RPMI7951 (cell line): ENCODE measurements at places on chromosomes 1 and 21.

DNA sequence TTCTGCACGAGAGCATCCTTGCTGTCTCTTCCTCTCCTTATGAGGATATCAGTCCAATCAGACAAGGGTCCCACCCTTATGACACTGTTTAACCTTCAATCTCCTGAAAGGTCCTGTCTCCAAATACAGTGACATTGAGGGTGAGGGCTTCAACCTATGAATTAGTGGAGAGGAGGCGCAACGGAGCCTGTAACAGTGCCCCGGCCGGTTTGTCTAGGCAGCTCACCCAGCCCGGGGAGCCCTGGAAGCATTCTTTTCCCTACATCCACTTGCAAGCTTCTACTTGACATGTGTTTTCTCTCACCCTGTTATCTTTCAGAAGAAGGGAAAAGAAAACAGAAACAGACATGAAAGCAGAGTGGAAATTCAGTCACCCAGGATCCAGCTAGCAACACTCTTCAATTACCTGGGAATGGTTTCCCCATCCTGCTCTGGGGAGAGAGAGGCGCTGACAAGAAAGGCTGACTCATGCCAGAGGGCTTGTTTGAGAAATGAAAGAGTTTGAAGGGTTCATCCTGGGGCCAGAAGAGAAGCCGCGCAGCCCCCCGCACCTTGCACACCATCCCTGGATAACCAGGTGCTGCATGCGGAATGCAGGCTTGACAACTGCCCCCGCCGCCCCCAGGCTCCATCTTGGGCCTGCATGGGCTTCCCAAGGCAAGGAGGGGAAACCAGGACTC, 394.9 kb downstream of the NPHP4 start:
- DNase-seq, result no peak

- DNase-seq, result no peak
Observed at GRCh38 chr21:45302082-45303061, 14.7 kb upstream of the POFUT2 start.

DNA sequence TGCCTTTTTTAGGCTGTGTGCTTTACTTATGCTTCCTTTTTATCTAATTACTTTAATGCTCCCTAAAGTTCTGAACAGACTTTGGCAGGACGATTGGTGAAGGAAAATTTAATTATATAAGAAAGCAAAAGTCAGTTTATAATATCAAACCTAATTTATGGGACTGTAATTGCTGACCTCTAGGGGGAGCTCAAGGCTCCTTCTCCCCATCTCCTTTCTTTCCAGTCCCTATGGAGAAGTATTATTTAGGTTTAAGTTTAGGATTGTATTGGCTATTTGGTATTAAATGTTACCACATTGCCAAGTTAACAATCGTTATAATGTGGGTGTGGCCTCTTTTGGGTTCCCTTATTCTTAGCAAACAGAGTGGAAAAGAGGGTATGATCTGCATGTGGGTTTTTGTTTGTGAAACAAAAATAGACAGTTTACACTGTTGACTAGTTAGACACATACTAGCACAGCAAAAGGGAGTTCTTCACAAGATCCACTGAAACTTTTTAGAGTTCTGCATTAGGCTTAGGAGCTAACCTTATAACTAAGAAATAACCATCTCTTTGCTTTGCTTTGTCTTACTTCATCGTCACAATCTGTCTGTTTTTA, 48.2 kb upstream of the TNFSF4 start:
- DNase-seq, result peak; percentile 57

DNA sequence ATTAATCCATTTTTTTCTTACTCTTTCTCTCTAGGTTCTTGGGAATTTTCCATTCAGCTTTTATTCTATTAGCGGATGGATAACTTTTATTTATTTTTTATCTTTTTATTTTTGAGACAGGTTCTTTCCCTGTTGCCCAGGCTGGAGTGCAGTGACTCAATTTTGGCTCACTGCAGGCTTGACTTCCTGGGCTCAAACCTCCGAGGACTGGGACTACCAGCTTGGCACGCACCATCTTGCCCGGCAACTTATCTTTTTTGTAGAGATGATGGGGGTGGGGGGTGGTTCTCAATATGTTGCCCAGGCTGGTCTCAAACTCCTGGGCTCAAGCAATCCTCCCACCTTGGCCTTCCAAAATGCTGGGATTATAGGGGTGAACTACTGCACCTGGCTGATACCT, 36.1 kb upstream of the CHIT1 start:
- DNase-seq, result no peak

DNA sequence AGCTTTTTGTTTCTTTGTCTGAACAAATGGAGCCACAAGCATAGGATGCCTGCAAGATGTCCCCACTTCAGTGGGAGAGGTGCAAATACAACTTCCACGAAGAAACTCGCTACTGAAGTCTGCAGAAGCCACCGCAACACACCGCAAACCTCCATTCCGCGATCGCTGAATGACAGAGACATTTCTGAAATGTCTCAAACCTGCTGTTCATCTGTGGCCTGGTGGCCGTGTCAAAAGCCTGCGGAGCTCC, 1.0 kb downstream of the TP53BP2 start:
- DNase-seq, result peak; percentile 24

DNA sequence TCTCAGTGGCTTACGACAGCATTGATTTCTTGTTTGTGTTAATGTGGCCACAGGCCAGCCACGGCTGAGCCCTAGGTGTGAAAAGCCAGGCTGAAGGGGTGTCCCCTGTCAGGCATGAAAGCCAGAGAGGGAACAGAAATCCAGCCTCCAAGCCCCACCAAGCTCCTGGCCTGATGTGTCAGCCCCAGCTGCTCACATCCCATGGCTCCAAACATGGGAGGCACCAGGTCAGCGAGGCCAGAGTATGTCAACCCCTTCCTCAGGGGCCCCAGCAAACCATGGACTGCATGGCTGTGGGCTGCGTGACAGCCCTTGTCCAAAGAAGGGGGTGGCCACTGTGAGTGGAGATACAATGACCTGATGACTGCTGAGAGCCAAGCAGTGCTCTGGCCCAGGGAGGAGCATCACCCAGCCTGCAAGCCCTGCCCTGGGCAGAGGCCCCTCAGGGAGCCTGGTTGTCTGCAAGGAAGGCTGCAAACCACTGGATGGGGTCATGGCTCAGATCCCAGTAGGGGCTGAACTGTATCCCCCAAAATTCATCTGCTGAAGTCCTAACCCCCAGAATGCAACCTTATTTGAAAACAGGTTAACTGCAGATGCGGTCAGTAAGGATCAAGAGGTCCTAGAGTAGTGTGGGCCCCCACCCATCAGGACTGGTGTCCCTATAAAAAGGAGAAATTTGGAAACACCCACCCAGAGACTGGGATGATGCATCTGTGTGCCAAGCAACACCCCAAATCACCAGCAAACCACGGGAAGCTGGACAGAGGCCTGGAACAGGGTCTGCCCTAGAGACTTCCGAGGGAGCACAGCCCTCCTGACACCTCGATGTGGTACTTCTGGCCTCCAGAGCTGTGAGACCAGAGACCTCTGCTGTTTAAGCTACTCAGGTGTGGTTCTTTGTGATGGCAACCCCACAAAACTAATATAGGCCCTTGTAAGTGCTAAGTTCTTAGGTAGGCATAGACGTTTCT, 3.3 kb upstream of the MX2 start:
- DNase-seq, result no peak

DNA sequence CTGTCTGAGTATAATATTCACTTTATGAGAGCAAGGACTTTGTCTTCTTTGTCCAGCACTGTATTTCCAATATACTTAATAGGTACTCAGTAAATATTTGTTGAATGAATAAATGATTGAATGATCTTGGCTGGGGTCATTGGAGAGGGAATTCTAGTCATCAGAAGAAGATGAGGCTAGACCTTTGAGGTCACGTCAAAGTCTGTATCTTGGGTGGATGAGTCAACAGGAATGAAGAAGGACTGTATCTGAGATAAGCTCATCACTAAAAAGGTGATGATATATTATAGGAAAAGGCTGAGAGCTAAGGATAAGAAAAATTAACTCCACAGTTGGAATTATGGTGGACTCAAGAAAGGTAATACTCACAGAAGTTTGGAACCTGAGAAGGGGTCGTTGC, 125.1 kb upstream of the MAGI3 start:
- DNase-seq, result no peak

DNA sequence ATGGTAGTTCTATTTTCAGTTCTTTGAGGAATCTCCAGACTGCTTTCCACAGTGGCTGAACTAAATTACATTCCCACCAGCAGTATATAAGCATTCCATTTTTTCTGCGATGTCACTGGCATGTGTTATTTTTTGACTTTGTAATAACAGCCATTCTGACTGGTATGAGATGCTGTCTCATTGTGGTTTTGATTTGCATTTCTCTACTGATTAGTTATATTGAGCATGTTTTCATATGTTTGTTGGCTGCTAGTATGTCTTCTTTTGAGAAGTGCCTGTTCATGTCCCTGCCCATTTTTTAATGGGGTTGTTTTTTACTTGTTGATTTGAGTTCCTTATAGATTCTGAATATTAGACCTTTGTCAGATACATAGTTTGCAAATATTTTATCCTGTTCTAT, 87.9 kb downstream of the RPS6KC1 start:
- DNase-seq, result peak; percentile 24

DNA sequence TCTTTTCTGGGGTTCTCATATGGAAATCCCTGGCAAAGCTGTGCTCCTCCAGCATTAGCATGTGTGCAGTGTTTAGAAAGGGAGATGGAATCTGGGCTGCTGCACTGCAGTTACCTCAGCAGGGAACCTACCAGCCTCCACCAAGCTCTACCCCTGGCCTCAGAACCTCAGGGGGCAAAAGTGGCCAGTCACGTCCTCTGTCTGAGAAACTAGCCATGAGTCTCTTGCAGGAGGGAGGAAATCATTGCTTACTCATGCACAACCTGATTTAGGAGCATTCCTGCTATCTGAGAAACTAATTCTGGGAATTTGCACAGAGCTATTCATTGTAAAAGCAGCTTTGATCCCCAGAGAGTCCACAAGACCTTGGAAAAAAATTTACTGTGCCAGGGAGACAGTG, 80.6 kb upstream of the IPO9 start:
- peak; percentile 77 for DNase-seq

DNA sequence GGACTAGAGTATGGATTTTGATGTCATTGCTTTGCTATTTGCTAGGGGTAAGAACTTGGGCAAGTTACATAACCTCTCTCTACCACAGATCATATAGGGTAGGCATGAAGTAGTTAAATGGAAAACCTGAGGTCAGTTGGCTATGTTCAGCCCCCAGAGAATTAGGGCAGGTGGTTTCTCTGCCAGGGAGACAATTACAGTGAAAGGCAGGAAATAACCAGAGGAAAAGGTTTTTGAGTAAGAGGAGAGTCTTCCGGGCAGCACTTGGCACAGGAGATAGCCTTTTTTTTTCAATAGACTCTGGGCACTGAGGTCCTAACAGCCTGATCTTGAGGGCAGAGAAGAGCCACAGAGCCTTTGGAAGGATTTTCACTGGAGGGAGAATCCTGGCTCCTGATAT, 16.7 kb upstream of the SERBP1 start:
- no peak for DNase-seq

DNA sequence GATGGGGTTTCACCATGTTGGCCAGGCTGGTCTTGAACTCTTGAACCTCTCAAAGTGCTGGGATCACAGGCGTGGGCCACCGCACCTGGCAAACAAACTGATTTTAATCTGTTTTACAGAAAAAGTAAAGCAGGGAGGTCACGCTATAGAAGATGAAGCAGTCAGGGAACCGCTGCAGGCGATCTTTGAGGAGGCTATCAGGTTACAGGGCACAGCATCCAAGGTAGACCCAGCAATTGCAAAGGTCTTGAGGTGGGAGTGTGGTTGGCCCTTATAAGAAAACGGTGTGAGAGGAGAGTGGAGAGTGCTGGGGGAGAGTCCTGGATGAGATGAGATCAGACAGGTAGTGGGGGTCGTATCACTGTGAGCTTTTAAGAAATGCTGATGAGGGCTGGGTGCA, 2.6 kb upstream of the TMCO4 start:
- DNase-seq, result no peak

DNA sequence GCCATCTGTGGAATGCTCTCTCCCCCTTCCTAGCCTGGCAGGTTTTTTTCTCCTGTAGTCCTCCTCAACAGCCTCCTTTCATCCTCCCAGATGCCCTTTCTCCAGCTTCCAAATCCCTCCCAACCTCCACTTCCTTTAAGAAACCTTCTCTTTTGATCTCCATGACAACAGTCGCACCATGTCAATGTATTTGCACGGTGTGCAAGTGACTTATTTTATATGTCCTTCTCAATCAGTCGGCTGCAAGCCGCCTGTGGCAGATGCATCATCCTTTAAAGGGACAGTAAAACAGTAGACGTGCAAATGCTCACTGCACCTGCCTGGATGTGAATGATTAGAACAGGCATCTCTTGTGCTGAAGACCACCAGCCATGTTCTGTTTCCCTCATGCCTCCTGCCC, 285.2 kb downstream of the PCP4 start:
- no peak for DNase-seq

GRCh38 chr1:210681158-210681557, 352.5 kb downstream of the HHAT start:
- no peak for DNase-seq

DNA sequence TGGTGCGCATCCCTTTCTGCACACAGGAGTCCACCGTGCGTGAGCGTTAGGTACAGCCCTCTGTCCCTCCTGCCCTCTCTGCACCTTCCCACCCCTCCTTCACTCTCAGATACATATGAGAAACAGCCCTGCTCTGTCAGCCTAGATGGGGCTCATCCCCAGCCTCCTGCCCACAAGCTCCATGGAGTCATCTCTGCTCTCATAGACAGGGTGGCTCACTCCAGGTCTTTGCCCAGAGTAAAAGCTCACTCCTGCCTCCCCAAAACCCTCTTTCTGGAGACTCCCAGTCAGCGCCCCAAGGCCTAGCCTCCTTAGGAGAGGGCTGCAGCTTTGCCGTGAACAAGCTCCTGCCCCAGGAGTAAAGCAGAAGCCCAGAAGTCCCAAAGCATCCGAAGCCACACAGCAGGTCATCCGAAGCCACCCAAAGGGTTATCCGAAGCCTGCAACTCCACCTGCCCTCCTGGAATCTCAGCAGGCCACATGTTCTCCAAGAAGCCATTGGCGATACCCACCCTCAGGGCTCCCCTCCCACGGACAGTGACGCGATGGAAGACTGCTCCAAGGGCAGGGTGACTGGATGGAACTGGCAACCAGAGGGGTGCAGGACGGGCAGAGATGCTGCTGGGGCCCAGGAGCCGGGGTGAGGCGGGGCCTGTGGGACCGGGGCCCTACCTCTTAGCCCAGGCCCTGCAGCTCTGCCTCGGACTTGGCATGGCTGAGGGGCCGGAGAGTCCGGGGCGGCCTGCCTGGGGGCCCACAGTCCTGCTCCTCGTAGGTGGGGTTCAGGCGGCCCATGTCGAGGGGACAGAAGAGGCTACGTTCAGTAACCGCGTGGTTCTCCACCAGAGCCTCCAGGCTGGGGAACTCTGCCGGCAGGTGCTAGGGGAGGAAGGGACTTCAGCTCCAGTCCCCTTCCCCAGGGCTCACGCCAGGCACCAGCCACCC, 3.6 kb upstream of the KIF17 start:
- DNase-seq, result no peak

DNA sequence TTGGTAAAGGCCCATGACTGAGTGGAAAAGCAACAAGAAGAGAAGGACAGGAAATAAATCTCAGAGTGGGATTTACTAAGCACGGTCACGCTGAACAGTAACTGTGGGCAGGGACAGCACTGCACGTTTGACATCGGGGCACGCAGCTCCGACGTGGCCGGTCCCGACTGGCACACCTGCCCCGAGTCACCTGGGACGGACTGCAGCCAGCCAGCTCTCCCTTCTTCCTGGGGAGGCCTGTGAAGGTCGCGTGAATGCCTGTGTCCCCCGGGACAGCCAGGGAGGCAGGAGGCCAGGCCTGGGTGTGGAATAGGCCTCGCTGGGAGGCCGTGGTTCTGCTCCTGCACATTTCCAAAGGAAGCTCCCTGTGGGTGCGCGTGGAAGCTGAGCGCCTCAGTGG, 140.2 kb downstream of the PRDM16 start:
- no peak for DNase-seq

- DNase-seq, result peak; percentile 26
Observed at GRCh38 chr1:207603777-207604176, 41.2 kb upstream of the CR1L start.
